Myometrial cell (primary cell): ENCODE measurements at places on chromosomes 3 and 15. TPM values are rescaled to one million over a fixed set of nuclear protein-coding genes. Genes with fewer than 3 reads are reported as not detected.

Gene LXN
- 311 and 346 TPM in 2 replicates for total RNA-seq

Gene GSK3B
- total RNA-seq: 26.5 and 33.8 TPM in 2 replicates

Gene SPINK8
- total RNA-seq: not detected in 2 replicates

Gene NMNAT3
- under 0.01 TPM in 1 of 2 replicates, not detected in the other for total RNA-seq

Gene CHL1
- total RNA-seq: not detected in 2 replicates

Gene CFAP91
- total RNA-seq: under 0.01 TPM in 1 of 2 replicates, not detected in the other
